Activated CD4-positive, alpha-beta T cell treated with anti-CD3 and anti-CD28 coated beads, Interleukin-2, amount 50 U/mL, for 16 hours (primary cell): ENCODE measurements at places on chromosomes 11 and 22.
A peak's percentile ranks its signal among the peaks of the same experiment; 100 is the strongest.

GRCh38 chr11:46835897-46836296, 10.2 kb downstream of the CKAP5 start:
- no peak for DNase-seq

- DNase-seq, result peak; percentile 28
Observed at GRCh38 chr22:45284705-45285262, at the start of gene UPK3A. TSS of gene UPK3A (plus strand) at chr22:45284949. CDS start at chr22:45285014, 65 bp downstream.

DNA sequence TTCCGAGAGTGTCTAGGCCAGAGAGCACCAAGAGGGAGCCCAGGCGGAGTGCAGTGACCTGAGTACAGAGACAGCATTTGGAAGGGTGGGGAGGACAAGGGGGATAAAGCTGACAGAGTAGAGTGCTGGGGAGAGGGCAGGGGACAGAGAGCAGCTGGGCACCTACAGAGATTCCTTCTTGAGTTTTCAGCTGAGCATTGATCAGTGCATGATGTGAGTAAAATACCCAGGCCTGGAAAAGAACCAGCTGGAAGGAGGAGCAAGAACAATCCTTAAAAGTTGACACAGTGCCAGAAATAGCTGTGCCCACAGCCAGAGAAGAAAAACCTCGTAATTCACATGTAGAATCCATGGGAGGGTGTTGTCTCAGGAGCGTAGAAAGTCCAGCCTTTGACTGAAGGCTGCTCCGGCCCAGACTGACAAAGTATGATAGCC, 33.9 kb upstream of the PANX2 start:
- no peak for DNase-seq

DNA sequence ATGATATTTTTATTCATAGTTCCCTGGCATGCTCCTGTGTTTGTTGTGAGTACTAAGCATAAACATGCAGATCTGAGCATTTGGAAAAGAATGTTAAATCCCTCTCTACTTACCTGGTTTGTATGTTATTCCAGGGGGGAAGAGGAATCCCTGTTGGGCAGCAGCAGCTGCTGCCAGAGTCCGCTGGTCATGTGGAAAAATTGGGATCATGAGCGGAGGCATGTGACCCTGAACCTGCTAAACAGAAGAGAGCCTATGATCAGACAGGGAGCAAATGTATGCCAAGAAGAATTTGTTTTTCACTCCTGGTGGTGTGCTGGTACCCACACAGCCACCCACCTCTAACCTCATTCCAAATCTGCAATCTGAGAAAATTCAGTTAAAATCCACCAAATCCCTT, 244.7 kb downstream of the SOX6 start:
- DNase-seq, result no peak

- DNase-seq, result no peak
Observed at GRCh38 chr11:44804449-44805437, 78.0 kb downstream of the TSPAN18 start.

DNA sequence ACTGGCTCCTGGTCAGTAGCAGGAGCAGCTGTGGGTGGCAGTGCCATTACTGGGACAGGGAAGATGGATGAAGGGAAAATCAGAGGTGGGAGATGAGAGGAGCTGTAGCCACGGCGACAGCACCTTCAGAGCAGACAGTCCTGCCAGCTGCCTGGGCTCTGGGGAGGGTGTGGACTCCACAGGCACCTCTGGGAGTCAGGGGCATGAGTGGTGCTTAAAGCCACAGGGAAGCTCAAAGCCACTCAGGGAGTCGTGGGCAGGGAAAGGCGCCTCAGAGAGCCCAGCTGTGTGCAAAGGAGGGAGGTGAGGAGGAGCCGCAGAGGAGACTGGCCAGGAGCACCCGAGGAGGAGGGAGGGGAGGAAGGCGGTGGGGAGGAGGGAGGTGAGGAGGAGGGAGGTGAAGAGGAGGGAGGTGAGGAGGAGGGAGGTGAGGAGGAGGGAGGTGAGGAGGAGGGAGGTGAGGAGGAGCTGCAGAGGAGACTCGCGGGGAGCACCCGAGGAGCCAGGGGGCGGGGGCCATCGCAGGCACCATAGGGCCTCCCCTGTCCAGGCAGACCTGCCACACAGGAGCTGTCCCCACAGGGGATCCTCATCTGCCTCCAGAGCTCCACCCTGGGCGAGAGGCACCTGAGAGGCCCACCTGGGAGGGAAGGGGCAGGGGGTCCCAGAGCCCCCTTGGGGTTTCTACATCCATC, 977.6 kb downstream of the BRD1 start:
- no peak for DNase-seq

DNA sequence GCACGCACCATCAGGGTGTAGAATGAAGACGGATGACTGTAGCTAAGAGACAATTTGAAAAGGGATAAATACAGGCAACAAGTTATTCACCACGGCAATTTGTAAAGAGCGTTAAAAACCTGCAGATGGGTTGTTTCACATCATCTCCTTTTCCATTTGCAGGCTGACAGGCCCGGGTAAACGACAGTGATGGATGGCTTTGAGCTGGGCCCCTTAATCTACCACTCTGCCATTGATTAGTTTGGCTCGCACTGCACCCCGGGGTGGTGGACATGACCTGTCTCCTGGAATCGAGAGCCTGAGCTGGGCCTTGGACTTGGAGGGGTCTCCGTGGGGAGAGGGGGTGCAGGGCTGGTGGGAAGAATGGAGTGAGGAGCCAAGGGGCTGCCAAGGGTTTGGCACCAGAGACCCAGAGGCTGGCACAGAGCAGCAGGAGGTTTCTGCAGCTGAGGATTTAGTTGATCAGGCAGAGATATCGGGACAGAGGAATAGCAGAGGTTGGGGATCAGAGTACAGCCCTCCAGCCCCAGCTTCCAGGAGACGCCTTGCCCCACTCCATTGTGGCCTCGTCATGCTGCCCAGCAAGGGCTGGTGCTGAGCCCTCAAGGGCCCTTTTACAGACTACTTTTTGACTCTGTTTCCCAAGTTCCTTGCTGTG, 110.6 kb upstream of the NECTIN1 start:
- no peak for DNase-seq

DNA sequence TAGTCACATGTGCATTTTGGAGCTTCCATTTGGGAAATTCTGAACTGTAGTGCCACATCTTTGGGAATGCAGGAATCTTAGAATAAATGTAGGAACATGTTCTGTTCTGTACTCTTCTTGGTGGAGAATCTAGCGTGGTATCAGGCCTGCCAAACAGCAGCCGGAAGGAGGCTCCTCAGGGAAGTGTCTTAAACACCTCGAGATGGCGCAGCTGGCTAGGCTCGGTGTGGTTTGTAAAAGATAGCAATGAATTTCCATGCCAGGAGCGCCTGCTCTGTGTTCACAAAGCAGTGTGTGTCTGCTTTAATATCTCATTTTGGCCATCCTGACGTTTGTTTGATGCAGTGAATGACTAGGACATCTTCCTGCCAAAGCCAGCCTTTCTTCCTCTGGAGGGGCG, 145.1 kb downstream of the ATXN10 start:
- DNase-seq, result no peak

DNA sequence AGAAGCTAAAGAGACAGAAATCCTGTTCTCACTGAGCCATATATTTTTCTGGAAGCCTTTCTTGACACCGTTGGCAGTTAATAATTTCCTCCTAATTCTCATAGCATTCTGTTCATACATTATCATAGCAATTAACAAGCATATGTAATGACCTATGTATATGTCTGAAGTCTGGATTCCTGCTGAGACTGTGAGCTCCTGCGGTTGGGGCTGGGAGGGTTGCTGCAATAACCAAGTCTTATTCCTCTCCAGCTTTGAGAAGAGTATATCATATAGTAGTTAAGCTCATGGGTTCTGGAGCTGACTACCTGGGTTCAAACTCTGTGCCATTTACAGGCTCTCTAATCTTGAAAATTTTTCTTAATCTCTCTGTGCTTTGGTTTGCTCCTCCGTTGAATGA, 175.2 kb downstream of the MAML2 start:
- no peak for DNase-seq

- no peak for DNase-seq
Observed at GRCh38 chr11:115843111-115843510, 338.9 kb upstream of the CADM1 start.

- no peak for DNase-seq
Observed at GRCh38 chr11:11839718-11840117, 2.1 kb upstream of the USP47 start.

DNA sequence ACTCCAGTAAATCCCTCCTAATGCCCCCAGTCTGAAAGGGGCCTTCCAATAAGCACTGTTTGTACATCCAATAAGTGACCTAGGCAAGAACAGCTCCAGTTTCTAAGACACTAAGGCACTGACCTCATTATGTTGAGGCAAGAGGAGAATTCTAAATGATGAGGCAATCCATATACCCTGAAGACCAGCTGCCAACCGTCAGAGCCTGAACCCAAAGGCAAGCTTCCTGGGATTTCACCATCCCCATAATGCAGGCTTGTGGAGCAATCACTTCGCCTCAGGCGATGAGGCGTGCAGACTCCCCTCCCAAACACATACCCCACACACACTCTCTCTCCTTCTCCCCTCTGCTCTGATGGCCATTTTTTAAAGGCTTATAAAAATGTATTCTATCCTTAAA, 49.5 kb downstream of the LGR4 start:
- no peak for DNase-seq

DNA sequence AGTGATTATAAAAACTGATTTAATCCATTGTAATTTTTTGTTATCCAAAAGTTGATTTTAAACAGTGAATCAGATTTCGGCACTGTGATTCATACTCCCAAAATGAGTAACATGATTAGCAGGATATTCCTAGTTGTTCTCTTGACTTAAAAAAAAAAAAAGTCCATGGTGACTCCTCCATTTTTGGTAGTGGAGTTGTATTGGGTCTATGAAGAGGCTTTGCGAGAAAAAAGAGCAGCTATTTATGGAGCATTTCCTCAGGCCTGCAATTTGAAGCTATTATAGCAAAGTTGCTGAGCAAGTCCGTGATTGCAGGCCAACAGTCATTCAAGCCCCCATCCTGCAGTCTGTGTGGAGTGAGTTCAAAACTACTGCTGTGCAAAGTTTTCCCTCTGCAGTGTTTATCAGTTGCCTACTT, 28.8 kb downstream of the YAP1 start:
- no peak for DNase-seq

DNA sequence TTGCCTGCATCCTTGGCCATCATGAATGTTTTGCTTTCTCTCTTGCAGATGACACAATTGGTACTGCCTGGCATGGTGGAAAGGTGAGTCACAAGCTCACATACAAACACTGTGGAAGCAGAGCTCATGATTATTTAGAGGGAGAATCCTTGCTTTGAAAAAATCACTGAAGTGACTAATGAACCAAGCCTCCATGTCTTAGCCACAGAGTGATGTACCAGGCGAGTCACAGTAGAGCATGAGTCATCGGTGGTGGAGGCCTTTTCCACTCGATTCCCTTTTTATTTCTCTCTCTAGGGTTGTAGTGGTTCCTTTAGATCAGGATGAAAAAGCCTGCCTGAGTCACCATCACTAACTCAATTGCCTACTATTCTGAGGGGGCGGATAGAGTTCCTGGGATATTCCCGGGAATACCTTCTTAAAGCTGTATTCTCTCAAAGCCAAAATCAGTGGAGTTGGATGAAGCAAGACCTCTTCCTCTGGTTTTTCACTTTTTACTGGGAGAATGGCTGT, 49.6 kb upstream of the ALKBH3 start:
- peak; percentile 74 for DNase-seq
